H9 (cell line): ENCODE measurements at places on chromosomes 11 and 22.

- DNase-seq: no peak
Observed at GRCh38 chr11:26480041-26480440, 92.0 kb downstream of the MUC15 start.

DNA sequence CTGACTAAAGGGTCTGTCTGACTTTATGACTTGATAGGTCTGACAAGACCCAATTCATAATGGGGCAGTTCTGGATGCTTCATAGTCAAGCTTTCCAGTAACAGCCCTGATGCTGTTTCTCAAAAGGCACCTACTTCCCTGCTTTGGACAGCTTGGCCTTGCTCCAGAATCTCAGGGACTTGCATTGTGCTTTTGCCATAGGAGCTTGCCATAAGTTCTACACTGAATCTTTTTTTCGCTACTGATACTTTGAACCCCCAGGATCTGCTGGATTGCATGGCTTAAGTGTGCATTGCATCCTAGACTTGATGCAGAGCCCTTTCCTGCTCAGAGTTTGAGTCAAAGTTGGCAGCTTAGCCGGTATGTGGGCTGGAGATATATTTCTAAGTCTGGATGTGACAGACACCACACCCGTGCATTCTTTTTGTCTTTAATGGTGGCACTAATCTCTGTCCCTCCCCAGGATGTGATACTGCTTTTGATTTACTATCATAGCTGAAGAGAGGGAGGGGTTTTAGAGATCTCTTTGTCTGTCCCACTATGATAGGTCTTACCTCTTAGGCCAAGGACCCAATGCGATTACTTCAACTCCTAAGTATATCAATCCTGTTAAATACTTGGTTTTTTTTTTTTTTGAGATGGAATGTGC is 16.9 kb upstream of the SLC3A2 start:
- no peak for DNase-seq

GRCh38 chr22:32882774-32883530 is 81.4 kb downstream of the TIMP3 start:
- DNase-seq: no peak

DNA sequence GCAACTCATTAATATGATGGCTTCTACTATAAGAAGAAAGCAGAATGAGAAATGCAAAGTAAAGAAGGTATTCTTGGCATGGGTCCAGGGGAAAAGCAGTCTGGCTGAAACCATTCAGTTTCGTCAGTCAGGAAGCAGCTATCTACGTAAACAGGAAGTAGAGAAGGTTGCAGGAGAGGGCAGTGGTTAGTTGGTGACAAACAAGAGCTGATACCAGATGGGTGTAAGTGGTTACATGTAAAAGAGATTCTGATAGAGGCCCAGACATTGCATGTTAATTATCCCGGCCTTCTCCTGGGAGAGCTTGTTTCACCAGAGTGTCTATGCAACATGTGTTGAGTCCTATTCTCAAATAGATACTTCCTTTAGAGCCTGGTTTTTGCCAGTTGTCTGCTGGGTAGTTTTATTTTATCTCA is 58.4 kb upstream of the PSMA1 start:
- DNase-seq: no peak

DNA sequence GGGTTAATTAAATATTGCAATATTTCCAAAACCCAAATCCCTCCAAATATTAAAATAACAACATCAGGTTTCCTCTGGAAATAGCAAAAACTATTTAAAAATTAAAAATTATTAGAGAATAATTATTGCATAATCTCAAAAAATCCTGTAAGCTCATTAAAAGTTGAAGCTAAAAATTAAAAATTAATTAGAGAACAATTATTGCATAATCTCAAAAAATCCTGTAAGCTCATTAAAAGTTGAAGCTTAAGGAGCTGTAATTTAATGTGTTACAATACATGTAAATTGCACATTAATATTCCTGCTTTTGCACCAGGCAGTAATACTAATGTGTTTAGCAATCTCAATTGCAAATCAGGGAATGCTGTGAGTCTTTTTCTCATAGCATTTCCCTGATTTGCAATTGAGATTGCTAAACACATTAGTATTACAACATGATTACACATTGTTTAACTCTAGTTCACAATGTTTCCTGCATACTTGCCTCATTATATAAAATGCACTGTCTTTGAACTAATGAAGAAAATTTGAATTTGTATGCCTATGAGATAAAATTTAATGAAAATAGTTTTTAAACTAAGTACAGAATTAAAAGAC is 247.7 kb downstream of the GUCY1A2 start:
- DNase-seq: no peak

GRCh38 chr11:72758690-72759389 is 6.6 kb upstream of the ARAP1 start:
- DNase-seq: no peak

DNA sequence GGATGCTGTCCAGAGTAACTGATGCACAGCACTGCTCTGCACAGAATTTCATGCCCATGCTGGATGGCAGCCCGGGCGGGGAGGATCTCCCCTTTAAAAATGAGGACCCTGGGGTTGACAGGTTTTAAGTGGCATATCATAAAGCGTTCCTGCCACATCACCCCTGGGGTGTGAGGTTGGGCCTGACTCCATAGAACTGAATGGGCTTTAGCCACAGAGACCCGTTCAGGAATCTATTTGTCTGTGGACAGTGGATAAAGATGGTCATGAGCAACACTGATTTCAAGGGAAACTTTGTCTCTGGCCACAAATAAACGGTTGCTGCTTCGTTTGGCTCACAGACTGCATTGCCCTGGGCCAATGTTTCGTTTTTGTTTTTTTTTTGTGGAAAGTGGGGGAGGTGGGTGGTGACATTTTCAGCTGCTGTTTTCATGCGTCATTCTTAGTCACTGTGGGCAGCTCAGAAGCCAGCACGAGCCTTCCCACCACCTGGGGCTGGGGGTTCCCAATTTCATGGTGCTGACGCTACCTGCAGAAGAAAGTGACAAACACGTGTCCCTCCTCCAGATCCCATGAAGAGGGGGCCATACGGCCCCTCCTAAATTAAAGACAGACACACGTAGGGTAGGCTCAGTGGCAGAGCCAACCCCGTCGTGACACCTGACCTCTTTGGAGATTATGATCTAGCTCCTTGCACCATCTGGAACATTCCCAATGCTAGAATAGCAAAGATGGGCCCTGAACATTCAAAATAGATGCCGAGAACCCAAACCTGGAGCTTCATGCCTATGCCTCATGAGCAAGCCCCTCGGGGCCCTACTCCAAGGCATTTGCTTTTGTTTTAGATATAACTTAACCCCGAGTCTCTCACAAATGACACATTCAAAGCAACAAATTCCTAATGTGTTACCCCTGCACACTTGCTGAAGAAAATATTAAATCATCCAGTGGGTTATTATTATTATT is 54.8 kb upstream of the PHF21B start:
- no peak for DNase-seq

DNA sequence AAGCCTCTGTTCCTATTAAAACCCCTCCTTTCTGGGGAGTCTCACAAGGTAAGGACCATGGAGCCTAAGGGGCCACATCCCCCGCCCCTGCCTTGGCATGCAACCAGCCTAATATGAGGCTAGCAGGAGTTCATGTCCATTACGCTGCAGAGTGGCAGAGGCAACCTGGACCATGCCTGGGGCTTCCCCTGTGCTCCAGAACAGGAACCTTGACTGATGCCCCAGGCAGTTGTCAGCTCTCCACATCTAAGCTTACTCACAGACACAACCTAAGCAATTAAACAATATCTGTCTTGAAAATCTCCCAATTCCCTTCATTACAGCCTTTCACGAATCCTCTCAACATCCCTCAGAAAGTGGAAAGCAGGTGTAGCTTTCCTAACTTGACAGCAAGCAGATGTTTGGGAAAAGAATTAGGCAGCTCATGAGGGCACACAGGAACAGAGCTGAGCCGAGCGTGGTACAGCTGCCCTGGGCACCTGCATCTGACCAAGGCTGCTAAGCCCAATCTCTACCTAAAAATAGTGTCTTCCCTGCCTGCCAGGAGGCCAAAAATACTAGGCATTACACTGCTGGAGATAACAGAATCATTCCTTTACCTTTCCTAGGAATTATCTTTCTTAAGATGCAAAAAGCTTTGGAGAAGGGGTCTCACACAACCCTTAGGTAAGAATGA is 20.8 kb downstream of the C11orf71 start:
- no peak for DNase-seq

DNA sequence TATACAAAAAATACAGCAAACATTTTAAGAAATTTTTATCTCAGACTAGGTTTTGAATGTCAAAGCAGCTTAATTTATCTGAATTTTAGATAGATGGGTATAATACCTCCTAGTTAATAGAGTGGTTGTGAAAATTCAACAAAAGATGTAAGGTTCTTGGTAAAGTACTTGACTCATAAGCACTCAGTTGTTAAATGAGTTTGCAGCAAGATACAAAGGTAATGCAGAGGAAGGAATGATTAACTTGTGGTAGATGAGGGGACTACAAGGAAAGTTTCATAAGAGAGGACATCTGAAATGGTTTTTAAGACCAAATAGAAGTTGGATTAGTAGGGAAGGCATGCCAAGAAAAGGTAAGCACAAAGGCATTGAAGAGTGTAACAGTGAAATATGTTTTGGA is 37.4 kb downstream of the PPME1 start:
- no peak for DNase-seq
